Activated CD4-positive, alpha-beta T cell treated with anti-CD3 and anti-CD28 coated beads for 36 hours (primary cell): ENCODE measurements at places on chromosomes 2 and 18.

- DNase-seq, result no peak
These were observed 53.7 kb upstream of the PARD3B start for GRCh38 chr2:204491528-204491927.

GRCh38 chr2:149129433-149129832 is 90.9 kb downstream of the LYPD6B start:
- no peak for DNase-seq

- DNase-seq, result peak; percentile 6
These were observed 403 bp upstream of the CLUL1 start for GRCh38 chr18:596288-596881.

DNA sequence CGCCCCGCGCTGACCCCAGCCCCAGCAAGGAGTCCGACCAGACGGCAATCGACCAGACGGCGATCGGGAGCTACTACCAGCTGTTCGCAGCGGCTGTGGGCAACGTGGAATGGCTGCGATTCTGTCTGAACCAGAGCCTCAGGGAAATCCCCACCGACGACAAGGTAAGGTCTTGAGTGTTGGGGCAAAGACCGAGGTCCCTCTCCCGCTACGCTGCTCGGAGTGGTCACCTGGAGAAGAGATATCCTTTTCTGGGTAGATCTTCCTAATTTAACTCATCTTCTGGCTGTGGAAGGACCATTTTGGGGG is 704 bp downstream of the ANKRD53 start:
- no peak for DNase-seq

DNA sequence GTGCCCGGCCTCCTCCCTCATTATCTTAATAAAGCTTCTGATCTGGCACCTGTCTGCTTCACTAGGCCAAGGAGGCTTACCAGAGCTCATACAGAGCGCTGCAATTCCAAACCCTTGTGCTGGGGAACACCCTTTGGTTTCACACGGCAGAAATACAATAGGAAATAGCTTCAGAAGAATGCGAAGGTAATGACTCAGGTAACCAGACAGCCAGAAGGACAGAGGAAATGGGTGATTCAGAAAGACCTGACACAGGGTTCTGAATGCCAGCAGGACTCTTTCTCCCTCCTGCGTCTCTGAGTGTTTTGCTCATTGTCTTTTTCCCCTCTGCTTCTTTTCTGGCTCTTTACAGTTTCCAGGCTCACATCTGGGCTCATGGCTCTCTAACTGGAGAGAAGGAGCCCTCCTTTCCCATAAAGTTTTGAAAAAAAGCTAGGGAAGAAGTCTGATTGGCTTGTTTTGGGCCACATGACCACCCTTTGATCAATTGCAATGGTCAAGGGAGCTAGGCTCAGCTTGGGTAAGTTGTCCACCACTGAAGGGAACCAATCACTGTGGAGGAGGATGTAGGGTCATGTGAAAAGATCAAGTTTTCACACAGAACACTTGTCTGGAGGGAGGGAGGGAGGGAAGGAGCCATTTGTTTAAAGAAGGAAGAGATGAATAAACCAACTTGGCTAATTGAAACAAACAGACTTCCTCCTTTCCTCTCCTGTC is 90.5 kb upstream of the UPP2 start:
- peak; percentile 13 for DNase-seq

- peak; percentile 51 for DNase-seq
These were observed 111.4 kb downstream of the NFATC1 start for GRCh38 chr18:79507076-79507545.

DNA sequence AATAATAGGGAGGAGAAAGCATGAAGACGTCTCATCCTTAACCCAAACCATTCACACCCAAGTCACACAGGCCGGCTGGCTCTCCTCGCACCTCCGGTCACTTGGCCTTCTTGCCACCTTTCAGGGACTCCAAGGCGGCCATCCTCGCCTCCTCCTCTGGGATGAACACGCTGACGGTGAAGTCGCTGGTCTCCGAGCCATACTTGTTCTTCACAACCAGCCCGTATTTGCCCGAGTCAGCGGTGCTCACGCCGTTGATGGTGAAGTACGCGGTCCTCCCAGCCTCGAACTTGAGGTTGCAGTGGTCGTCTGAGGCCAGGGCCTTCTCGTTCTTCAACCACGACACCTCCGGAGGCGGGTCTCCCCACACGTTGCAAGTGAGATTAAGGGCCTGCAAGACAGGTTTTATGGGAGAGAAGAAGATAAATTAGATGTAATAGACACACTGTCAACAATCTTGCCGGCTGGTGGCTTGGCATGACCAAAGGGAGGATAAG is 54.3 kb upstream of the LPIN2 start:
- no peak for DNase-seq

DNA sequence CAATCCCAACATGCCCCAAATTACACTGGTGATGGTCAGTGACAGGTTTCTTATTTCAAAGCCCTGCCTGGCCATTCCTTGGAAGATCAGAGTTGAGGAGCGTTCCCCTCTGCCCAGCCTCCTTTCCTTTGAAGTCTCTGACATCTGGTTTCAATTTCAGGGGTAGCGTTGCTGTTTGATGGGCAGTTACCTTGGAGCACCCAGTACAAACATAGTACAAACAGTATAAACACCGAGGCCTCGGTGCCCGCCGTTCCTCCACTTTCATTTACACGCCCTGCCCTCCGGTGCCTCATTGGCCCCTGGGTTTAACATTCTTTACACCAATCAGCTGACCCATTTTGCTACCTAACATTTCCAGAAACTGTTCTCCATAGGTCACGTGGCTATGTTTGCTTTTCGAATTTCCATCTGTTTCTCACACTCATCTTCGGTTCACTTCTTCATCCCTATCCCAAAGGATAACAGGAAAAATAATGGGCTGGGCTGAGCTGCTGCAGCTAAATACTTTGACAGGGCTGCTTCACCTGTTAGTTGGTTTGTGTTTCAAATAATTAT is 65.6 kb downstream of the NRP2 start:
- no peak for DNase-seq

- DNase-seq, result no peak
These were observed 25.7 kb downstream of the PXDN start for GRCh38 chr2:1718339-1719220.

DNA sequence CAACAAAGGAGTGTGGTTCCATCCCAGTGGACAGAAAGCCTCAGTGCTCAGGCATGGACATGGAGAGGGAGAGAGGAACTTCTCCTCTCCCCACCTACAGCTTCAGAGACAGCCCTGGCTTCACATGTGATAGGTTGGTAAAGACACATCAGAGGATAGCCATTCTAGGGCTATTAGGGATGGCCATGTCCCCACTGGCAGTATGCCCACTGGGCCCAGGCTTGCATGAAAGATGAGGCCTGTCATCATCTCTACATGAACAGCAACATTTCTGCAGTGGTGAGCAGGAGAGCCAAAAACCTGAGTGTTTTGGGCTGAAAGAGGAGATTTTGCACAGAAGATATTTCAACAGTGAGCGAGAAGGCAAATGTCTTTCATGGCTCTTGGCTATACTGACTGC is 517.2 kb downstream of the NR4A2 start:
- no peak for DNase-seq

GRCh38 chr2:229543176-229543873 is 171.0 kb downstream of the DNER start:
- DNase-seq, result no peak

GRCh38 chr2:227456772-227457171 is 15.2 kb upstream of the AGFG1 start:
- peak; percentile 67 for DNase-seq

GRCh38 chr2:223044092-223044836 is 7.7 kb upstream of the KCNE4 start:
- DNase-seq, result no peak

DNA sequence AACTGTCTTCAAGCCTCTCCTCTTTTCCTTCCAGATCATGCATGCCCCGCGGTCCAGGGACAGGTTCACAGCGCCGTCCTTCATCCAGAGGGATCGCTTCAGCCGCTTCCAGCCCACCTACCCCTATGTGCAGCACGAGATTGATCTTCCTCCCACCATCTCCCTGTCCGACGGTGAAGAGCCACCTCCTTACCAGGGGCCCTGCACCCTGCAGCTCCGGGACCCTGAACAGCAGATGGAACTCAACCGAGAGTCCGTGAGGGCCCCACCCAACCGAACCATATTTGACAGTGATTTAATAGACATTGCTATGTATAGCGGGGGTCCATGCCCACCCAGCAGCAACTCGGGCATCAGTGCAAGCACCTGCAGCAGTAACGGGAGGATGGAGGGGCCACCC is 81.3 kb downstream of the FAM210A start:
- DNase-seq, result no peak

DNA sequence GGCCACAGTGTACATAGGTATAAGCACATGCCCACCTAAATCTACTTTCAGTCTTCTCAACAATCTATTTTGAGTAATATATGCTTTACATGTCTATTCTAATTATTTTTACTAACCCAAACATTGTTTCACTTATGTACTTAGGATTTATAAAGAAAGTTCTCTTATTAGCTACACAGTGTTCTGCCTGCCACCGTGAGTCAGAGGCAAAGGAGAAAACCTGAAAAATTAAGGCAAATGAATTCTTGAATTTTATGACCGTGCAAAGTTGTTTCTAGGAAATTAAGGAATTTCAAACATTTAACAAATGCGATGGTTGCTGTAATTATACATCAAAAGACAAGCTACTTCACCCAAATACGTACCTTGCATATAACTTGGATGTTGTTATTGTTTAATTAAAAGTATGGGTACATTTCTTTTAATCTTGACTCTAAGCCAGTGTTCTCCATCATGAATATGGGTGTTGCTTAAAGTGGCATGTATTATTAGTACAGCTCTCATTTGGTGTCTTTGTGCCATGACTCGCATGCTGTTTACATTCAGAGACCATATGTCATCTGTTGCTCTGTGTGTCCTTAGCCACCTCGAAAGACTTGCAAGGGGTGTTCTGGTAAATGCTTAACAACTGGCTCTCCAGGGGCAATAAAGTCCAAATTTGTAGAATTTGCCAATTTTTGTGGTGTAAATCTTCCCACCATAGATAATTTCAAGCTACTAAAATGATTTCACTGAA is 154.3 kb upstream of the FN1 start:
- DNase-seq, result no peak

GRCh38 chr18:57095884-57096283 is 51.0 kb upstream of the BOD1L2 start:
- no peak for DNase-seq

DNA sequence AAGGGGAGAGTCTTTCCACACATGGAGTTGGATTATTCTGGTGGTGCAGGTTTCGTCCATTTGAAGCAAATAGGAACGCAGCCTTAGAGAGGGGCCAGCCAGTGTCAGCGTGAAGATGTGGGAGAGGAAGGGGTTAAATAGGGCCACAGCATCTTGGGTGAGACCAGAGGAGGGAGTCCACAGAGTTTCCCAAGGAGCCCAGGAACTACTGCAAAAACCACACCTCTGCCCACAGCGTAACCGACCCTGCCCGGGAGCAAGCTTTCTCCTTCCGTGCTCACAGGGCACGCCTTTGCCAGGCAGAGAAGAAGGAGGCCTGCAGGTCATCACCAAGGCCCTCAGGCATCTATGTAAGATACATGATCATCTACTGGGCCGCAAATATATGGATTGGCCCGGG is 314.5 kb downstream of the AGAP1 start:
- no peak for DNase-seq

DNA sequence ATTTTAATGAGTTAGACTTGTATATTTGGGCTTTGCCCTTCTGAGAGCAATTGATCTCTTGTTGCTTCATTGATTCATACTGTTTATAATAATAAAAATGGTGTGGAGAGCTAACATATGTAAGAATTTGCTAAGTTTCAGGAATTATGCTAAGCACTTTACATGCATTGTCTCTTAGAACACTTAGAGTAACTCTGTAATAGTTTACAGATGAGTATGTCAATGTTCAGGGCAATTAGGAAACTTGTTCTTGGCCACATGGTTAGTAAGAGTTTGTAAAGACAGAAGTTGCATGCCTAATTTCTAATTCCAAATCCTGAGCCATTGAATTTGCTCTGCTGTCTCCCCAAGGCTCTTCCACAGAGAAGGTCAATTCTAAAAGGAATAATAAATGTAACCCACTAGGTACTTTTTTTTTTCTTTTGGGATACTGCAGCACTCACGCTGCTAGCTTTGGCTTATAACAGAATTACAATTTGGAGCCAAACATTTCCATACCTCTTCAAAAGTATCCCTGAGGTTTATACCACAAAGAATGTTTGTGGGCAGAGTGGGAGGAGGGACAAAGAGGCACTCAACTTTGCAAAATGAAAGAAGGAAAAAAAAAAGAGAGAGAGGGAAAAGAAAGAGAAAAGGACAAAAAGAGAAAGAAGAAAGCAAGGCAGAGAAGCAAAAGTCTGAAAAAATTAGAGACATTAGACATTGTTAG is 232.4 kb downstream of the CALCRL start:
- no peak for DNase-seq

GRCh38 chr2:228709788-228710371 is 528.4 kb upstream of the SPHKAP start:
- no peak for DNase-seq

- DNase-seq, result peak; percentile 25
These were observed 87.3 kb upstream of the TLK1 start for GRCh38 chr2:171247741-171248662.

GRCh38 chr2:227881866-227882517 is 10.6 kb downstream of the DAW1 start:
- no peak for DNase-seq

GRCh38 chr18:48728204-48728833 is 189.5 kb downstream of the CTIF start:
- DNase-seq, result no peak

DNA sequence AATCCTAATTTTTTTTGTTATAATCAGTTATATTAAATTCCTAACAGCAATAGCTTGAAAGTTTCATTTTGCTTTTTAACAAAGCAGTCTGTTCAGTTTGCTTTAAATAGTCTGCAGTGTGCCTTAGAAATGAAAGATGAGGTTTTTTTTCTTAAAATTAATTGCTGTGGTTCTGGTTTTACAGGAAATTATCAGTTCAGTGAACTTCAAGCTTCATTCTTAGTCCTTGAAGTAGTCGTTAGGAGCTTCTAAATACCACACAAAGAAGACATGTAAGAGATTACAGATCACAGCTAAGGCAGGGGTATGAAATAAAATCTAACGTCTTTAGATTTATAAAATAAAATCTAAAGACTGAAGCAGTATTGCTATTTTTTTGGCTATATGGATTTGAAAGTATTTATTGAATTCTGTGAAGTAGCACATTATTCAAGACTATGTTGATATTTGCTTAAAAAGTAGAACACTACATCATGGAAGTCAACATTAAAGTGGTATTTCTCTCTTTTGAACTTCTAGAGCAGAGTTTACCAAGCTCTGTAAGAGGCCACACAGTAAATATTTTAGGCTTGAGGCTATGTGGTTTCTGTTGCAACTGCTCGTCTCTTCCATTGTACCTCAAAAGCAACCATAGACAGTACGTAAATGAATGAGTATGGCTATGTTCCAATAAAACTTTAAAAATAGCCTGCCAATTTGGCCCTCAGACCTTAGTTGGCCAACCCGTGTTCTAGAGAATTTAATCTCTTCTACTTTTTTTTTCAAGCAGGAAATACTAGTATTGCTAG is 81.5 kb upstream of the STON1 start:
- no peak for DNase-seq

DNA sequence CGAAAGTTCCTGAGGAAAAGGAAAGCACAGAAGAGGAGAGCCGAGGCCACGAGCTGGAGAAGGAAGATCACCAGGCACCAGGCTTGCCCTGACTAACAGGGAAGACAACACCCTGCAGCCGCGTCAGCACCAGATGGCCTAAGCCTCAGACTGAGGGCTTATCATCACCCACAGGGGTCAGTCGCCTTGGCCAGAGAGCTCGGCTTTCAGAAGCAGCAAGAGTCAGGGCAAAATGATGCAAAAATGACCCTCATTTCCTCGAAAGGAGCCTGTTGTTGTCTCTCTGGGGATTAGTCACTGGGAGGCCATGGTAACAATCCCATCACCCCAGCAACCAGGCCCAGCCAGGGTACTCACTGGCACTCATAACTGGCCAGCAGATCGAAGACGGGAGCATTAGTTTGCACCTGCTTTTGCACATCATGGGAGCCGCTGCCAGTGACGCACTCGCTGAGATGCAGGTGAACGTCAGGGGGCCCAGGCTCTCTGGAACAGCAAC is 42.7 kb upstream of the ZFP36L2 start:
- DNase-seq, result no peak
